Activated naive CD4-positive, alpha-beta T cell treated with Interleukin-2 at 50 U/mL for 16 hours (primary cell): ENCODE measurements at places on chromosomes 2 and 18.

DNA sequence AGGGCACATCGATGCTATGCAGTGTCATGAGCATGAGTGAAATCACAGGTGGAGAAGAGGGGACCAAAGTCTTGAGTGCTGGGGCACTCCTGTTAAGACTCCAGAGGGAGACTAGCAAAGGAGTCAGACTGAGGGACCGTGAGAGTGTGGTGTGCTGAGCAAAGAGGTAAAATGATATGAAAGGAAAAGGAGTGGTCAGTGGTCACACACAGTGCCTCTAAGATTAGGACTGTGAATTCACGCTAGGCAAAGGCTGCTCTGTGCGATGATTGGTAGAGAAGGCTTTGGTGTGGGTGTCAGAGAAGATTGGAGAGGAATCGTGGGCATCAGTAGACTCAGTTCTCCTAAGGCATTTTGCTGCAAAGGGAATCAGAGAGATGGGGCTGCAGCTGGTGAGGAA lies 12.8 kb downstream of the SOCS6 start:
- no peak for DNase-seq

GRCh38 chr2:136253288-136254004 lies 135.5 kb upstream of the CXCR4 start:
- no peak for DNase-seq

- no peak for DNase-seq
Measured at GRCh38 chr2:168272225-168272624, 24.8 kb upstream of the STK39 start.

- DNase-seq = peak; percentile 3
Measured at GRCh38 chr2:27489118-27489497, 435 bp downstream of the IFT172 start.

DNA sequence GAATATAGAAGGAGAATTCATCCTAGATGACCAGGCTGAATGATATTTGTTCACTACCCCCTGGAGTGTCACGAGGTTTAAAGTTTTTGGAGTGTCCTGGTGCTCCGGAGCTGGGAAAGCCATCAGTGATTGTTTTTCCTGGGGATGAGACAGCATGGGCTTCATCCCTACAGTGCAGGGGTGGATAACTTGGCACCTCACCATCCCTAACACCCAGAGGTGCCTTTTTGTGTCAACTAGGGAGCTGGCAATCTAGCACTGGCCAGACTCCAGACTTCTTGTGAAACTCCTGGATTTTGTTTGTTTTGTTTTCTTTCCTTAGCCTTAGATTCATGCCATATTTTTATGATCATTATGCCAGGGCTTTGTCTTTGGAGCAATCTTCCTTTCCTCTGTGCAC lies 164.8 kb downstream of the PRKCE start:
- DNase-seq = no peak

GRCh38 chr2:234476766-234477165 lies 20.1 kb downstream of the ARL4C start:
- no peak for DNase-seq

DNA sequence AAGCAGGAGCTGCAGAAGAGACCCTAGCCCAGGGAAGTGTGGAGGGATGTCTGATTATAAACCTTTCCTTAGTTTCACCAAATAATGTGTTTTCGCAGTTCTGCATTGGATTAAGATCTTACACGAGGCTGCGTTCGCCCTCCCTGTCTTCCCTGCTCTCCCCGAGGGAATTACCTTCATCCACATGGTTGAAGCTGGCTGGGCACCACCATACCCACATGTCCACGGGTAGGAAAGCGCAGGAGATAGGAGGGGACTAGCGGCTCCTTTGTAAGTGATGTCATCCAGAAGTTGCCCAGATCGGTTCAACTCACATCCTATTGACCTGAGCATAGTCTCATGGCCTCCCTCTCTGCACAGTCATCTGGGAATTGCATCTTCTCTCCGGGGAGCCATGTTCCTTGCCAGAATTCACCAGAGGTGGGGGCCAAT lies 1.1 kb downstream of the TTL start:
- peak; percentile 7 for DNase-seq

DNA sequence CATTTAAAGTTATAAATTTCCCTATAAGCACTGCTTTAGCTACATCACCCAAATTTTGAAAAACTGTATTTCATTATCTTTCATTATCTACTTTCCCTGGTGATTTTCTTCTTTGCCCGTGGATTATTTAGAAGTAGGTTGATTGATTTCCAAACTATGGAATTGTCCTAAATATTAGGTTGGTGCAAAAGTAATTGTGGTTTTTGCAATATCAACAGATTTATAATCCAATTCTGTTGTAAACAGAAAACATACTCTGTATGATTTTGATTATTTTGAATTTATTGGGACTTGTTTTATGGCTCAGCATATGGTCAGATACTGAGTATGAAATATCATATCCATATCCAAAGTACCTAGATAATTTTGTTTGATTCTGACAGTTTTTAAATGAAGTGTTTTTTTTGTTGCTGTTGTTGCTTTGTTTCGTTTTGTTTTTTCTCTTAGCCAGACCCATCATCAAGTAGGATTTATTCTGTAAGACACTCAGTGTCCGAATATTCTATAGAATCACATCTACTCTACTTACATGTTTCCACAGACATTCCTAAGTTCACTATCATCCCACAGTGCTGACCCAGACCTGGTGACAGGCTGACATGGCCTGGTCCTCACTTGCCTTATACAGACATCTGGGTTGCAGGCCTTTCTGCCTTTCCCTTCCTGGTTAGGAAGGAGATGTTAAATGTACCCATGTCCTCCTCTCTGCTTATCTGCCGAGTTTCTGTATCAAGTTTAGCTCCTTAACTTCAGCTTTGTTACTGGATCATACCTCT lies 2.1 kb upstream of the TRABD2A start:
- DNase-seq = no peak

DNA sequence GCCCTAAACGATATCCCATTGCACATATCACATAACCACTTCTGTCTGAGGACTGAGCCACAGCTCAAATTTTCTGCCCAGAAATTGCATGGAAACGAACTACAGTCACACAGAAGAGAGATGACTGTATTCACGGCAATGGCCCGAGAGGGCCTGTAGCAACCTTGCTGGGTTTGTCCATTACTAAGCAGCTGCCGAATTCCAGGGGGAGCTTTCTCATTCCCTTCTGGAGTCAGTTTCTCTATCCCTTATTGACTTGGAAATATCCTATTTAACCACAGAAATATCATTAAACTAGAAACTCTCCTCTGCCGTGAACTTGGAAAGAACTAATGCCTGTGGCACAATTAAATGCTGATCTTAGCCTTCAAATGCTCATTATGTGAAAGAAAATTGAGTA lies 183.9 kb downstream of the DNER start:
- DNase-seq = no peak

DNA sequence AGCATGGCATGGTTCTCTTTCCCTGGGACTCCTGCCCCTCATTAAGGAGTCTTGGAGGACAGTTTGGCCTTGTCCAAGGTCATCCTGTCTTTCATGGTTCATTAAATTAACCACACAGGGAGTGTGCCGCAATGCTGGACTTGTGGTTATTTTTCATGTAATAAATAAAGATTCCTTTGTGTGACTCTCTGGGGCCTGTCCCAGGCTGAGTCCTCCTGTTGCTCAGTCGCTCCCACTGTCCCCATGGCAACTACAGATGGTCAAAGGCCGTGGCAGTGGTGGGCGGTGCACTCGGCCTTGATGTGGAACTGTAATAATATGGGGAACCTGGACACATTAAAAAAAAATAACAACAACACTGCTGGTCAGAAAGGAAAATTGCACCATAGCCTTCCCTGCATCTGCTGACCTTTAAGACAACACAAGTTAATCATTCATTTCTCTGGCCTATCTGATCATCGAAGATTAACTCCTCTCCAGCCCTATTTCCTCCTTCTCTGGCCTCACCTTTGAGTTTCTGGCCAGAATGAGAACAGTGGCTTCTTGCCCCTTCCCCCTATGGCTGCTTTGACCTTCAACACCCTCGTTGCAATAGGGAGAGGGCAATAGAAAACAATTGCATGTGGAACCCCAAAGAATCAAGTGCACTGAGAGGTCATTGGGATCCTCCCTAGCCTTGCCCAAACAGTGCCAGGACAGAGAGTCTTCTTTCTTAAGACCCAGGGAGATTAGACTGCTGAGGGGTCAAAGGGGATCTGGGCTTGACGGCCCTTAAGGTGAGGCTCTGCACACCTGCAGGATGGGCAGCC lies 44.7 kb downstream of the PSD4 start:
- DNase-seq = no peak

GRCh38 chr2:69932596-69932922 lies 17.6 kb downstream of the MXD1 start:
- DNase-seq = no peak

DNA sequence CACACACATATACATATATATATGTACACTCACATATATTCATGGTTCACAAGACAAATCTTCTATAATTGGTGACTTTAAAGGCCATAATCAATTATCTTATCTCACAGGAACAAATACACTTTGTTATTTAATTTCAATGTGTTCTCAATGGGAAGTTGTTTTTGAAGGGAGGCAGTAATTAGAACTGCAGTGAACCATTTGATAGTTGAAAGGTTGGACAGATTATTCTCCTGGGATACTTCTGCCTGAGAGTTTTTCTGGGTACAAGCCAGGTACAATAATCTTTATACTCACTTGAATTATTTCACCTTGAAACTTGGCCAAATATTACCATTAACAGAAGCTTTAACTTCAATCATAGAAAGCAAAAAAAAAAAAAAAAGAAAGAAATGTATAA lies 546.6 kb upstream of the LRRTM4 start:
- DNase-seq = no peak

- peak; percentile 21 for DNase-seq
Measured at GRCh38 chr2:7773362-7774360, 856.4 kb downstream of the RNF144A start.

DNA sequence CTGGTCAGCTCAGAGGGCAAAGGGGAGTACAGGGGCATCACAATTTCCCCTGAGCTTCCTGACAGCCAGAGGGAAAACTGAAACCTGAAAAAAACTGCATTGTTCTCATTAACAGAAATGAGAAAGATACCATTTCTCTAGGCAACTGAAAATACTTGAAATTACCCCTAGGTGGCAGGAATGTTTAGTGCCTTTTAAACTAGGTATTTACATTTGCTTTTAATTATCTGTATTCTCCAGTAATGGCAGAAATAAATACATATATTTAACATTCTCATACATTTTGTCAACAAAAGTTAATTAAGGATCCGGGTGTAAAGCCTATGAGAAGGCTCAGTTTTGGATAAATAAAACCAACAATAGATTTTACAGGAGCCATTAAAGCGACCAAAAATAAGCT lies 34.5 kb downstream of the RPL31 start:
- DNase-seq = no peak

DNA sequence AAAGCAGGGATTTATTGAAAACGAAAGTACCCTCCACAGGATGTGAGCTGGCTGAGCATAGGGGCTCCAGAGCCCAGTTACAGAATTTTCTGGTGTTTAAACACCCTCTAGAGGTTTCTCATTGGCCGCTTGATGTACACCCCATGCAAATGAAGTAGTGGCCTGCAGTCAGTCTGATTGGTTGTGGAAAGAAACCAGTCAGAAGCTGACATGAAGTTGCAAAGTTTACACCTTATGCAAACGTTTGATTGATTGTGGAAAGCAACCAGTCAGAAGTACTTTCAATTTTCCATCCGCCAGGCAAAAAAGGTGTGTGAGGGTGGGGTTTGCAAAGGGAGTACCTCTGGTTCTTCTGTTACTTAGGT lies 62.3 kb downstream of the VWA3B start:
- DNase-seq = no peak

GRCh38 chr18:50194631-50195532 lies at the start of gene MYO5B:
MYO5B (minus strand) TSS chr18:50195147; CDS start chr18:50194793, 354 bp downstream.
- DNase-seq = peak; percentile 46

- DNase-seq = no peak
Measured at GRCh38 chr18:64713284-64713683, 564.4 kb upstream of the LINC00305 start.

GRCh38 chr18:44409515-44409914 lies 271.2 kb upstream of the SETBP1 start:
- DNase-seq = no peak

DNA sequence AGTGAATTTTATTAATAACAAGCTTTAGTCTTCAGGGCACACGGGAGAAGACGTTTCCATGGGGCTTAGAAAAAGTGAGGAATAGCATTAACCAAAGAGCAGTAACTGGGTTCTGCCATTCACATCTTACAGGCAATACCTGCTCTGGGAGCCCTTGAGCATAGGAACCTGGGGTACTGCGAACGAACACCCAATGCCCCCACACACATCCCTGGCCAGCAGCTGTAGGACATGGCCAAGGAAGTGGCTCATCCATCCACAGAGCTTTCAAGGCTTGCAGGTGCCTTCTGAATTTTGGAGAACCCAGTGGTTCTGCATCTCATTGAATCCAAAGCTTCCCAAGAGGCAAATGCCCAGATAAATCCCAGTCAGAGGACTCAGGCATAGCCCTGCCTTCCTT lies 152.2 kb downstream of the MYT1L start:
- DNase-seq = no peak

DNA sequence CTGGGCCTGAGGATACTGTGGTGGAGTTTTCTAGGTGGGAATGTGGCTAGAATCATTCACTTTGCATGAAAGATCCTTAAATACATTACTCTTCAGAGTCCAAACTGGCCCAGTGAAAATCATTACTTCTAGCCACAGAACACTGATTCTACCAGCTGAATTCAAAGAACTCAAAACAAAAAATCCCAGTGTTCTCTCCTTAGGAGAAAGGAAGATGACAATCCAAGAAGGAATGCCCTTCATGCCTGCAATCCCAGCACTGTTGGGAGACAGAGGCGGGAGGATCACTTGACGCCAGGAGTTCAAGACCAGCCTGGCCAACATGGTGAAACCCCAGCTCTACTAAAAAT lies 35.2 kb downstream of the FAM228A start:
- DNase-seq = no peak

- no peak for DNase-seq
Measured at GRCh38 chr2:220586980-220587530, 959.6 kb downstream of the SLC4A3 start.

DNA sequence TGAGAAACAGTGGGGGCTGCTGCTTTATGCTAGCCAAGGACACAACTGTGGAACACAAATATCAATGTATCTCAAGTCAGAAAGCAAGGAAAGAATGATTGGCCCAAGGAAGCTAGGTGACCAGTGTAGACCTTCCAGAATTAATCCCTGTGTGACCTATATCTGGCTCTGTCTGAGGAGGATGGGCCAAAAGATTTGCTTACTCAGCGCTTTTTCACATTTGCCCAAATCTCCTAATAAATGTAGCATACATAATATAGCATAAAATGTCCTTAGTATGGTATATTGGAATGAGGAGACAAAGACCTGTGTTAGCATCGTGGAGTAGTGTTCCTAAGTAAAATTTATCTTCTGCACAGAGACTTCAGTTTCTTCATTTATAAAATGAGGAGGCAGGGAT lies 66.7 kb upstream of the NT5C1B start:
- DNase-seq = no peak

DNA sequence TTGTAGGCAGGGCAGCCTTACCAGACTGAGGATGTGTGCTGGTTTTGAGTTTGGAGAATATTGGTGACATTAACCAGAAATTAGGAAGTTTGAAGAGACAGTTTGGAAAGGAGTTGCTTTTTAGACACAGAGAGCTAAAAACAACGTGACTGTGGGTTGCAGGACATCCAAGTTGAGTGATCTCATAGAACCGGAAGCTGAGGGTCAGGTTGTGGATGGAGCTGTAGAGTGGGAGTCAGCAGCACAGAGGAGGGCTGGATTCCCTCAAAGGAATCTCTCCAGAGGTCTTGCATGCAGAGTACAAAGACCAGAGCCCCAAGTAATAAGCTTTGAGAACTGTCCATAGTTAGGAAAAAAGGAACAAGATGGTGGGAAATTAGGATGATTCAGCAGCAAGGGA lies 9.3 kb downstream of the MAPRE3 start:
- DNase-seq = no peak
